ENCODE measurements at places on chromosomes 12 and 14. TPM values are rescaled to one million over a fixed set of nuclear protein-coding genes. Genes with fewer than 3 reads are reported as not detected.
A peak's percentile ranks its signal among the peaks of the same experiment; 100 is the strongest.

- peak; percentile 40 for DNase-seq
Observed at GRCh38 chr14:36271939-36272907, 48.2 kb downstream of the MBIP start.

- DNase-seq = no peak
Observed at GRCh38 chr12:44812062-44812461, 64.1 kb downstream of the NELL2 start.

DNA sequence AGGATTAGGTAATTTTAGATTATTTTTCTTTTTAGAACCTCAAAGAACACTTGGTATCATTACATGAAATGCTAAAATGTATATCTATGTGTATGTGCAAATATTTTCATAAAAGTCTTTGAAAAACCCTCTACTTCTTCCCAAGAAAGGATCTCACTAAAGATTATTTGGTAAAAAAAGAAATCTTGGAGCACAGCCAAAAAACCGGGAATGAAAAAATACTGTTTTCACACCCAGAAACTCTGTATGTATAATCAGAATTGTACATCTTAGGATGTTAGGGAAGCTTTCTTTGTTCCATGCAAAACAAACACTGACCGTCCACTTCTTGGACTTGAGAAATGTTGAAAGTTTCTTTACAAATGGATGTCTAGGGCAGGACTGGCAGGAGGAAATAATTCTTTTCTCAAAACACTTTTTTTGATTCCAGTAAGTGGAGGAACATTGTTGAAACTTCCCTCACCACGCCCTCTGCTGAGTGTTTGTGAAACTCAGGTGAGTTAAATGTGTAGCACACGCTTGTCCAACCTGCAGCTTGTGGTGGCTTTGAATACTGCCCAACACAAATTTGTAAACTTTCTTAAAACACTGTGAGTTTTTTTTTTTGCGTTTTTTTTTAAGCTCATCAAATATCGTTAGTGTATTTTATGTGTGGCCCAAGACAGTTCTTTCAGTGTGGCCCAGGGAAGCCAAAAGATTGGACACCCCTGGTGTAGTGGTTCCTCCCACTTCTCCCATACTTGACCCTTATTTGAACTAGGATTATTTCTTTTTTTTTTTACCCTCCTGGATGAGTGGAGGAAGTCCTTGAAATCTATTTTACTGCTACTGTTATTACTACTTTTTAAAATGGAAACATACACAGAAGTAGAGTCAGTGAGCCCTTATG is 26.6 kb downstream of the FBXO34 start:
- peak; percentile 65 for DNase-seq

Gene LMNTD1
- total RNA-seq = not detected
